ENCODE measurements at places on chromosomes 3 and 15.

- H3K36me3 ChIP-seq: no peaks in the 10 kb centered on the region
- no peaks in the 10 kb centered on the region for H3K4me1 ChIP-seq
- no peak overlapping the region for H3K27ac ChIP-seq
- H3K4me3 ChIP-seq: no peak overlapping the region
Observed at GRCh38 chr3:135514060-135514448, 451.5 kb upstream of the PPP2R3A start.

GRCh38 chr3:30679045-30679444 is 72.6 kb downstream of the TGFBR2 start:
- H3K27ac ChIP-seq: peak overlapping the region; percentile 25
- DNase-seq: no peak
- H3K27me3 ChIP-seq: no peaks in the 10 kb centered on the region
- peaks cover 79% of the 10 kb centered on the region for H3K4me1 ChIP-seq
- H3K4me3 ChIP-seq: no peak overlapping the region

- no peaks in the 10 kb centered on the region for H3K4me1 ChIP-seq
- no peak overlapping the region for H3K4me3 ChIP-seq
- H3K36me3 ChIP-seq: no peaks in the 10 kb centered on the region
- no peaks in the 10 kb centered on the region for H3K27me3 ChIP-seq
Observed at GRCh38 chr3:139227165-139227564, 116.7 kb upstream of the MRPS22 start.

DNA sequence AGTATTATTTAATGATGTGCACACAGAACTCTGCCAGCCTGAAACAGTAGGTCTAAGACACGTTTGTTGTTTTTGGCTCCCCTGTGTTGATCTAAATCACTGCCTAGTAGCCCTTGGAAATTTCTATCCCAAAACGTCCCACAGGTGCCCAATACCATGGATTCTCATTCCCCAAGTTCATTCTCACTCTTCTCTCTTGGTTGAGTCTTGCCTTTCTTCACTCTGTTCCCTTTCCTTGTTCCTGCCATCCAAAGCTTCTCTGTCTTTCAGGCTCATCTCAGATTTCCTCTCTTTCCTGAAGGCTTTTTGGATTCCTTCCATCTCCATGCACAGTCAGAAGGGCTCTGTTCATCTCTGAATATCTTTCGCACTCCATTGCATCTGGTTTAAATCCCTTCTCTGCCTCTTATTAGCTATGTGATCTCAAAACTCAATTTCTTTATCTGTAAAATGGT is 54.2 kb downstream of the PPARG start:
- no peak overlapping the region for H3K4me3 ChIP-seq
- H3K36me3 ChIP-seq: no peaks in the 10 kb centered on the region

DNA sequence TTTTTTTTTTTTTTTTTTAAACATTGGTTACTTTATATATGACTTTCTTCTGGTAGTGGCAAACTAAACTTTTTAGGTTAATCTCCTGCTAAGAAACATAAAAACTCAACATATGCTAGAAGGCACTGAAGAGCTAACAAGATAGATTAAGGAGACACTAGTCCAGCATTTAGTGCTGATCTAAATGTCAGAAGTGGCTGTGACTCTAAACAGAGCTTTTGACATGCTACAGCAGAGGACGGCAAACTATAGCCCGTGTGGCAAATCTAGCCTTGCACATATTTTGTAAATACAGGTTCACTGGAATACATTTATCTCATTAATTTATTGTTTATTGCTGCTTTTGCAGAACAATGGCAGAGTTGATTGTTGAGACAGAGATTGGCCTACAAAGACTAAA is 20.6 kb downstream of the NR2E3 start:
- H3K27me3 ChIP-seq: no peaks in the 10 kb centered on the region
- no peak overlapping the region for H3K27ac ChIP-seq
- peaks cover 12% of the 10 kb centered on the region for H3K36me3 ChIP-seq
- no peaks in the 10 kb centered on the region for H3K4me1 ChIP-seq

GRCh38 chr15:90559119-90559518 is 29.4 kb downstream of the CRTC3 start:
- no peak overlapping the region for H3K27ac ChIP-seq
- H3K36me3 ChIP-seq: no peaks in the 10 kb centered on the region
- peaks cover 64% of the 10 kb centered on the region for H3K4me1 ChIP-seq
- H3K4me3 ChIP-seq: no peak overlapping the region
- no peak for DNase-seq

All from naive thymus-derived CD4-positive, alpha-beta T cell (primary cell).